Muscle of leg (tissue), 16 donors: ENCODE measurements at places on chromosomes 3 and 15. TPM values are rescaled to one million over a fixed set of nuclear protein-coding genes. Genes with fewer than 3 reads are reported as not detected.
A peak's percentile ranks its signal among the peaks of the same experiment; 100 is the strongest.

DNA sequence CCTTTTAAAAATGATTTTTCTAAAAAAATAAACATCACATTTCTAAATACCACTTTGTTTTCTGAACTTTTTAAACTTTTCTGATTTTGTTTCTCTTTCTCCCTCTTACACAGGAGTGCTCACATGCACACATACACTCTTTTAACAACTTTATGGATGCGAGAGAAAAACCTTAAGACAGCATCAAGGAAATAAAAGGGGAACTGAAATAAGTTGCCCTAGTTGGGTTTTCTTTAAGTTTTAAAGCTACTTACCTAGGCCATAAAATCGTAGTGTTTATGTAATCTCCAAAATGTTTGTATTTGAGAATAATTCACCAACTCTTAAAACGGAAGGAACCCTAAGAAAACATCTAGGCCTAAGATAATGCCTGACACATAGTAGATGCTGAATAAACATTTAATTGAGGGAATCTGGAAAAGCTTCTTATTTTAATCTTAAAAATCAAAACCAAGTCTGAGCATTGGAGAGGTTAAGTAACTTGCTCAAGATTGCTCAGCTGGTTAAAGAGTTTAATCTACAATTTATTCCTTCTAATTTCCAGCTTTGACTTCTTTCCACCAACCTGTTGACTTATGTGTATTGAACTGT is 1.2 kb upstream of the BBX start:
- no peaks in the 10 kb centered on the region for H3K27me3 ChIP-seq
- H3K4me3 ChIP-seq, result no peak overlapping the region
- DNase-seq, result no peak
- H3K4me1 ChIP-seq, result peaks cover 10% of the 10 kb centered on the region
- H3K36me3 ChIP-seq, result no peaks in the 10 kb centered on the region
- no peak overlapping the region for H3K27ac ChIP-seq

PAK6 gene
- total RNA-seq, result 0.44 TPM

DNA sequence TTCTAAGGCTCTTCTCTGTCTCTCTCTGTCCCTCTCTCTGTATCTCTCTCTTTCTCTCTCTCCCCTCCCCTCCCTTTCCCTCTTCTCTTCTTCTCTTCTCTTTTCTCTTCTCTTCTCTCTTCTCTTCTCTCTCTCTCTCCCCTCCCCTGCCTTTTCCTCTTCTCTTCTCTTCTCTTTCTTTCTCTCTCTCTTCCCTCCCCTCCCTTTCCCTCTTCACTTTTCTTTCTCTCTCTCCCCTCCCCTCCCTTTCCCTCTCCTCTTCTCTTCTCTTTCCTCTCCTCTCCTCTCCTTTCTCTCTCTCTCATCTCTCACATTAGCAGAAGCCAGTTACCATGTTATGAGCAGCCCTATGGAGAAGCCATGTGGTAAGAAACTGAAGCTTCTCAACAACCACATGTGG is 25.0 kb upstream of the SLC25A36 start:
- no peak overlapping the region for H3K27ac ChIP-seq
- H3K27me3 ChIP-seq, result peaks cover 4% of the 10 kb centered on the region
- no peak for DNase-seq
- no peaks in the 10 kb centered on the region for H3K36me3 ChIP-seq
- no peaks in the 10 kb centered on the region for H3K4me1 ChIP-seq

GRCh38 chr3:47870702-47871260 is 67.8 kb downstream of the DHX30 start:
- peaks cover 81% of the 10 kb centered on the region for H3K36me3 ChIP-seq
- peaks cover 3% of the 10 kb centered on the region for H3K4me1 ChIP-seq
- no peak overlapping the region for H3K27ac ChIP-seq
- DNase-seq, result no peak

GRCh38 chr3:36558961-36559360 is 178.7 kb downstream of the STAC start:
- no peak overlapping the region for H3K27ac ChIP-seq
- H3K27me3 ChIP-seq, result no peaks in the 10 kb centered on the region
- no peaks in the 10 kb centered on the region for H3K36me3 ChIP-seq
- peak; percentile 52 for DNase-seq

DNA sequence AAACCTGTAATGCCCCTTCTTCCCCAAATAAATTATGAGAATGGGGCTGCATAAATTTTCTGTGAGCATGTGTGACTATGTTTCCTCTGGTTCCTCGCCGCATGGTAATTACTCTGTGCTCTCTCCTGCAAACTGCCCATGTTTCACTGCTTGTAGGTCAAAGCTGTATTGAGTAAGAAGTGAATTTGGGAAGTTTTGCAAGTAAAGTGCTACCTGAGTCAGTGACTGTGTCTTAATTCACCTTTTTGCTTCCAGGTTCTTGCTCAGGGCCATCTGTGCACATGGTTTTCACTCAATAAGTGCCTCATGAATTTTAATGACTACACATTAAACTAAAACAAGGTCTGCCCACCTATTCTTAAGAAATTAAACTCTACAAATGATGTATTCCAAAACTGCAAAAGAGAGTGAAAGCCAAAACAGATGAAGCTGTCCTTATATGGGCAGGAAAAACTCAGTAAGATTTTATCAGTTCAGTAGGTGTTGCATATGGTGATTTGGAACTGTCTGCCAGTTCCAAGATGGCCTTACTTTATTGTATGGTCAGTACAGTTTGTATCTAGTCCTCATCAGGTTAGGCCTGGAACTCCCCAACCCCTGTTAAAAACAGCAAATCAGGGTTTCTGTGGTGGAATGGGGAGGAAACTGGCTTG is 100.0 kb downstream of the LPP start:
- no peak overlapping the region for H3K4me3 ChIP-seq
- no peak overlapping the region for H3K27ac ChIP-seq
- no peaks in the 10 kb centered on the region for H3K27me3 ChIP-seq
- peaks cover 4% of the 10 kb centered on the region for H3K36me3 ChIP-seq
- H3K4me1 ChIP-seq, result peaks cover 4% of the 10 kb centered on the region

GRCh38 chr3:49602049-49602554 is 47.8 kb downstream of the BSN start:
- H3K27me3 ChIP-seq, result no peaks in the 10 kb centered on the region
- no peak overlapping the region for H3K27ac ChIP-seq
- DNase-seq, result no peak
- H3K4me1 ChIP-seq, result no peaks in the 10 kb centered on the region
- no peak overlapping the region for H3K4me3 ChIP-seq
- no peaks in the 10 kb centered on the region for H3K36me3 ChIP-seq

GRCh38 chr3:140828585-140828984 is 113.1 kb upstream of the SLC25A36 start:
- no peak for DNase-seq
- no peaks in the 10 kb centered on the region for H3K27me3 ChIP-seq
- H3K4me1 ChIP-seq, result no peaks in the 10 kb centered on the region
- no peak overlapping the region for H3K27ac ChIP-seq
- H3K4me3 ChIP-seq, result no peak overlapping the region
- no peaks in the 10 kb centered on the region for H3K36me3 ChIP-seq

DNA sequence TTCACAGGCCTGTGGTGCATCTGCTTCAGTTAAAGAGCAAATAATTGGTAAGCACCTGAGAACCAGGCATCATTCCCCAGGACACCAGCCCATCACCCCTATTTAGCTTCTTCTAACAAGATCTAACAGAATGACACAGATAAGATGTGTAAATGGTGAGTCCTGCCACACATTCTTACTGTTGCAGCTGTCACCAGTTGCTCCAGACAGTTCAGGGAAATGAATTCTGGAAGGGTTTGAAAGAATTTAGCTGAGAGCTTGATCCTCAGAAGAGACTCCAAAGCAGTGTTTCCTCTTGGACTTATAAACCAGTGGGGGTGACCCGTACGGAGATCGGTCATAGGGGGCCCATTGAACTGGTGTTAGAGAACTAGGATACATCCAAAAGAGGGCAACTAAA is 238.0 kb downstream of the MEX3B start:
- H3K27me3 ChIP-seq, result no peaks in the 10 kb centered on the region
- no peak overlapping the region for H3K4me3 ChIP-seq

DNA sequence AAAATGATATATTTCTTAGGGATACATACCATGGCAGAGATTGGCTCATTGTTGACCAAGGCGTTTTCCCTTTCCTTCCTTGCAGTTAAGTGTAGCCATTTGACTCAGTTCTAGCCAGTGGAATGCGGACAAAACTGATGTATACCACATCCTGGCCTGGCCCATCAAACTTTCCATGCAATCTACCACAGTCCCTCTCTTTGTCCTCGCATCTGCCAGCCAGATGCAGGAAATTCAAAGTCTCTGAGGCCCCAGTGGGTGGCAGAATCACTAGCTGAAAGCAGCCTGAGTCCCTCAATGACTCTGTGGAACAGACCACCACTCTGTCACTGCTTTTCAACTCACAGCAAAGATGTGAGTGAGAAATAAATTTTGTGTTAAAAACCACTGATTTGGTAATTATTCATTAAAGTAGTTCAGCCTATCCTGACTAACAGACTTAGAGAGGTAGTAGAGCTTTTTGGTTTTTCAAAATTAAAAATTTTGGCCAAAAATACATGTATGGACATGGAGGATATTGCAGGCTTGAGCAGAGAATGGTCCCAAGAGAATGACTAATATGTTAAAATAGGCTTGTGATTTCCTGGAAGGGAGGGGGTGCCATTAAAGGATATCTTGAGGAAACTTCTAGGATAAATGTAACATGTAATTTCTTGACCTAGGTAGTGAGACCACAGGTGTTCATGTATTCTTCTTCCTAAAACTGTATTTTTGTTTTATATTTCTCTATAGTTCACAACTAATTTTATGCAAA is 10.9 kb downstream of the LRRFIP2 start:
- no peaks in the 10 kb centered on the region for H3K27me3 ChIP-seq
- no peak for DNase-seq
- no peak overlapping the region for H3K4me3 ChIP-seq
- no peak overlapping the region for H3K27ac ChIP-seq

RSRC1 gene
- 41.2 TPM for total RNA-seq

ABHD2 gene
- 15.2 TPM for total RNA-seq

DNA sequence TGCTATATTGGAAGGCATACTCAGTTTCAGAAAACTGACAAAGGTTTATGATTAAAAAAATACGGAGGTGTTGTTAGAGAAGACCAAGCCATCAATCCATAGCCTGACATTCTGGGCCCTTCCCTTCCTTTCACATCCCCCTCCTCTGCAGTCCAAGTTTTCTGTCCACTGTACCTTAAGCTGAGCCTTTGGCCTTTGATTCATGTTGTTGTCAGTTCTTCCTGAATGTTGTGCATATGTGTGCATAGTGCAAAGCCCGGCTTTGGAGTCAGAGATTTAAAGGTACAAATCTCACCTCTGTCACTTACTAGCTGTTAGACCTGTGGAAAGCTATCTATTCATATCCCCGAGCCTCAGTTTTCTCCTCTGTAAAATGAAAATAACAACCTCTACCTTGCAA is 104.9 kb upstream of the AGBL1 start:
- DNase-seq, result no peak
- H3K4me1 ChIP-seq, result peaks cover 23% of the 10 kb centered on the region
- H3K27ac ChIP-seq, result peak overlapping the region; percentile 4
- no peaks in the 10 kb centered on the region for H3K36me3 ChIP-seq
- no peak overlapping the region for H3K4me3 ChIP-seq
- no peaks in the 10 kb centered on the region for H3K27me3 ChIP-seq

RAB43 gene
- 2.7 TPM for total RNA-seq

DNA sequence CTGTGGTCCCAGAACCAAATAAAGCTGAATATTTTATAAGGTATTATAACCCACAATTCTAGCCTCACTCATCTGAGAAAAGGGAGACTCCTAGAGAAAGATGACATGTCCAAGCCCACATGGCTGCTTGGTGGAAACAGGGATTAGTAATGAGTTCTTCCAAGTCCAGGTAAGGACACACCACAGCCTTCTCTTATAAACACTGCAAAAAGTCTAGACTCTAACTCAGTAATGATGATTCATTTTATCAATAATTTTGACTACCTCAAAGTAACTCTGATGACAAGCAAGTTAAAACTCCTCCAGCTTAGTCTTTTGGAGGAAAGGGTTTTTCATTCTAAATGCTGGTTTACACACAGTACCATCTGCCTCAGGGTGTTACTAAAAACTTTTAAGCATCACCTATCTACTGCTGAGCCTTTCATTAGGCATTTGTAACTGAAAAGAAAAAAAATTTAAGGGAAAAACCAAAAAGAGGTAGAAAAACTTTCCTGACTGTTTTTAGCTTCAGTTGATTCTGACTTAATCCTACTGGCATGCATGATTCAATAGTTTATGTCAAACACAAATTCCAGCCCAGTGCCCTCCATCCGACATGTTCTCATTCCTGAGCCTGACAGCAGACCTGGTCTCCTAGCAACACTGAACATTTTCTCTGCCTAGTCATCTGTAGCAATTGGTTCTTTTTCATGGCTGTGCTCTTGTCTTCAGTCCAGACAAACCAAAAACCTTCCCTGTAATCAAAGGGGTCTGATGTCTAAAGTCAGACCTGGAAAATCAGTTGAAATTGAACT is 43.9 kb downstream of the P3H2 start:
- H3K27me3 ChIP-seq, result no peaks in the 10 kb centered on the region
- H3K4me1 ChIP-seq, result peaks cover 11% of the 10 kb centered on the region

ZBTB47 gene
- 25.9 TPM for total RNA-seq

C3orf70 gene
- 4.8 TPM for total RNA-seq

DNA sequence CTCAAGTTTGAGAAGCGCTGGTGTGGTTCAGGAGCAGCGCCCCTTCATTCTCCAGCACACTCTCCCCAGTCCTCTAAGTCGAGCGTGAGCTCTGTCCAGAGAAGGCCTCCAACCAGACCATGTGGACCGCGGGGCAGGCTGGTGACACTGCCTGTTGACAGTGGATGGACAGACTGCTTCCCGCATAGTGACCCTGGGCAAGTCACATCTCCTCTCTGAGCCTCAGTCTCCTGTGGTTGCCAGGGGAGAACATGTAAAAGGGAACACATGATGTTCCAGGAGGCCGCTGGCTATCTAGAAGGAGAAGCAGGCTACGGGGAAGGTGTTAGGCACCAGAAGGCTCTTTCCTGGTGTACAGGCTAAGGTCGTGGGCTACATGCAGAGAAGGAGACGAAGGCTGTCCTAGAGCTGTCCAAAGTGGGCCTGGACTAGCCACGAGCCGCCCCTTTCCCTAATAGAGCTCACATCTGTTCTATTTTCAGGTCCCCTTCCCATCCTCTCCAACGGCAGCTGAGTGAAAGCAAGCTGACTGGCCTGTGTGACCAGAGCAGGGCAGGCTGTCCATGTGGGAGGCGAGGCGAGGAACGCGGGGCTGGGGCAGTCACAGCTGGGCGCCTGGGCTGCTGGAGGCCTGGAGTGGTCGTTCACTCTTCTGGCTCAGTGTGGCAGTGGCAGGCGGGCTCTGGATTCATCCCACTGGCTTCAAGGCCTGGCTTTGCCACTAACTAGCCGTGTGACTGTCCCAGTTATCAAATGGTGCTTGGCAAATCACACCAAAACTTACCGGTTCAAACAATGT is 11.1 kb downstream of the ISG20 start:
- H3K4me3 ChIP-seq, result no peak overlapping the region
- no peak for DNase-seq
- peak overlapping the region; percentile 81 for H3K27ac ChIP-seq
- no peaks in the 10 kb centered on the region for H3K27me3 ChIP-seq
- peaks cover 12% of the 10 kb centered on the region for H3K4me1 ChIP-seq

- H3K4me1 ChIP-seq, result no peaks in the 10 kb centered on the region
- no peak overlapping the region for H3K27ac ChIP-seq
- no peaks in the 10 kb centered on the region for H3K36me3 ChIP-seq
- H3K27me3 ChIP-seq, result no peaks in the 10 kb centered on the region
- no peak for DNase-seq
- no peak overlapping the region for H3K4me3 ChIP-seq
Measured at GRCh38 chr3:79558943-79559342, 208.9 kb downstream of the ROBO1 start.

EIF4E3 gene
- 4.2 TPM for total RNA-seq

SENP5 gene
- total RNA-seq, result 27.7 TPM

GRCh38 chr3:32868719-32869512 is 51.1 kb downstream of the TRIM71 start:
- no peak overlapping the region for H3K27ac ChIP-seq
- no peak overlapping the region for H3K4me3 ChIP-seq

- DNase-seq, result no peak
- H3K36me3 ChIP-seq, result no peaks in the 10 kb centered on the region
- no peak overlapping the region for H3K4me3 ChIP-seq
- H3K27ac ChIP-seq, result no peak overlapping the region
Measured at GRCh38 chr15:62209322-62209721, 44.2 kb upstream of the C2CD4B start.
